ENCODE measurements at places on chromosomes 2 and 18.
A peak's percentile ranks its signal among the peaks of the same experiment; 100 is the strongest.

GRCh38 chr18:55370936-55371335, 217.1 kb downstream of the TCF4 start:
- DNase-seq: no peak

DNA sequence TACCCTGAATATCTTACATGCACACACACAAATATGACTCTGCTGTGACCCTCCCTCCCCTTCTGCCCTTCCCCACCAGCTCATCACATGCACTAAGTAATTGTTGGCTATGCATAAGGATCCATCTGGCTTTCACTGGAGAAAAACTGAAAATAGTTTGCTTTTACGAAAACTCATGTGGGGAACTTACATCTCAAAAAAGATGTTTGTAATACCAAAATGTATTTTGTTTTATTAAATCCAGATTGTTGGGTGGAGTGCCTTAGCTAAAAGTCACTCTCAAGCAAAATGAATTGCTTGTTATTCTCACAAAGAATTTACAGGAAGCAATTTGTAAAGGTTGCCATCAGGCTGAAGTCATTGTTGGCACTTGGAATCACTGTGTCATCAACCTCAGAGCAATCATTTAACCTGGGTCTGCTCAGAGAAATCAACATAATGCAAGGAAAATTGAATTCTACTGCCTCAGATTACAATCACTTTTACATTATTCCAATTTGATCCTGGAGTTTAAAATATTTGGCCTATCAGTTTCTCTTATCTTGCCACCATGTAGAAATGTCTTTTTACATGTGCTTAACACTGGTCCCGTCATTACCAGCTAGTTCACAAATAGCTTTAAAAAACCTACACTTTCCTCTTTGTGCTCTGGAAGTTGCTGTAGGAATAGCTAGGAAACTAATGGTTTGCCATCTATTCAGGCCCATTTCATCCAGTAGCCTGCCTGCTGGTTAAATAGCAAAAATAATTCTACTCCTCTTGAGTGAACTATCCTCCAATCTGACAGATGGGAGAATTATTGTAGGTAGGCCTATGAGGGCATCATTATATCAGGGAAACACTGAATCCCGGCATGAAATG, 90.3 kb upstream of the TMEM17 start:
- no peak for DNase-seq

GRCh38 chr2:70830366-70830765, 5.2 kb downstream of the CD207 start:
- no peak for DNase-seq

DNA sequence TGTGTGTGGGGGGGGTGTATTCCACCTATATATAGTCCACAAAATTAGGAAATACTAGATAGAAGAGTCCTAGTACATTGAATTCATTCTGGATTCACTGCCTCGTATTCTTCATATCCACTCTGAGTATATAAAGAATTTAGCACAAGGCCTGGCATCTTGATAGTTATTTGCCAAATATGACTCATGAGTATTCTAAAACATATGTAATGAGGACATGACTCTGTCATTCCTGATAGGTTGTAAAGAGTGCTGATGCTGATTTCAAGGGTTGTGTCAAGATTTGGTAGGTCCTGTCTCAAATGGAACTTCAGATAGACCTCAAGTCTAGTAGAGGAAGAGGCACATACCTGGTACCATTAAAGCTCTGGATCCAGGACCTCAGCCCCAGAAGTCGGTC, 173.4 kb upstream of the BOD1L2 start:
- DNase-seq: no peak

DNA sequence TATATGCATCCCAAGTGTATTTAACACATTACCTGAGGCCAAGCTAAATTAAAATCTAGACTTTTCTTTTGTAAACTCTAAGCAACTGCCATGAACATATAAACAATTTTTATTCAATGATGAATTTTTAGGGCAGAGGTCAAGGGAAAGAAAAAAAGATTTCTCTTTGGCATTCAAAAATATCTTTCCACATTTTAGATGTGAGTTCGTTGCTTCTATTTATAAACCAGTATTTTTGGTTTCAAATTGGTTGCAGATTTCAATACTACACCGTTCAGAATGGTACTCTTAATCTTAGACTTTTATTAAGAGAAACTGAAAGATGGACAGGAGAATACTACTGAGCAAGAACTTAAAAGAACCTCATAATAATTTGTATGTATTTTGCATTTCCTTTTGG, 293.6 kb upstream of the CCDC68 start:
- DNase-seq: no peak

DNA sequence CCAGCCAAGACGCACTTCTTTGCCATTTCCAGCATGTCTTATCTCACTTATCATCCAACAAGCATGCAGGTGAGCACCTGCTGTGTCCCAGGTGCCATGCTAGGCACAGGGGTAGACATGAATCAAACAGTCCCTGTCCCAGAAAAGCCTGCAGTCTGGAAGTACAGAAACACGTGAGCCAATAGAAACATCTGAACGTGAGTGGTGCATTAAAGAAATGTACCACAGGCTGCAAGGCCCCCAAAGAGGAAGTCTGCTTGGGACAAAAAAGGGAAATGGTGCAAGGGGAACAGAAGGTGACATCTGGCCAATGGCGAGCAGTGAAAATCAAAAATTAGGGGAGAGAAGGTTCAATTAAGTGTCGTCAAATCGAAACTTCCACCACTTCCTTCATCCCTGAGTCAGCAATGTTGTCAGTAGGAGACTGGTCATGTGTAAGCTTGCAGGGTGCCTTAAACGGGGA, 17.6 kb upstream of the TMEM247 start:
- no peak for DNase-seq

- no peak for DNase-seq
Observed at GRCh38 chr2:26489213-26489850, 11.4 kb upstream of the OTOF start.

DNA sequence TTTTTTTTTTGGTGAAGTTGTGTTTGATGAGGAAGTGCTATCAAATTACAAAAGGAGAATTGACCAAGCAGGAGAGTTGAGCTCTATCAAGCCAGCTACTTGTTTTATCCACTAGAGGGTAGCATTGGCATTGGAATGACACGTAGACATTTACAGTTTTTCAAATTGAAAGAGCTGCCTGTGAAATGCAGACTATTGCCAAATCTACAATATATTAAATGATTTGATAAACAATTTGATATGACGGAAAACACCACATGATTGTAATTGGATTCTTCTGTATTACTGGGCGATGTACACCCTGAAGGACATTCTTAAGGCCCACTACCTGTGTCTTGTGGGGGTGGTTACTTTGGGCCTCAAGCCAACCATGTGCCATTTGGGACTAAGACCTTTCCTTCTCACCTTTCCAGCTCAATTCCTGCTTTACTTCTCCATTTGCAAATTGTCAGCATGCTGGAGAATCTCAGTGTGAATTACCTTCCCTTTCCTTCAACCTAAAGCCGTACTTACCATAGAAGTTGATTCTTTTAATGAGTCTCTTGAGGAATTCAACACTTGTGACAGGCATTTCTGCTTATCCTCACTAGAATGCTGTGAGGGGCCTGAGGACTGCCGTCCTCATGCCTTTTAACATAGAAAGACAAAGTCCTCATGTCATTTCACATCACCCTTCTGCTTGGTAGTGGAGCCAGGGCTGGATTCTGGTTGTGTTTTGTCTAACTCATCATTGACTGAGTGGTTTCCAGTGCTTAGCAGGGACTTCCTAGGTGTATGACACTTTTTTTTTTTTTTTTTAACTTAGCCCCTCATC, 134.8 kb upstream of the THUMPD2 start:
- peak; percentile 50 for DNase-seq

- peak; percentile 44 for DNase-seq
Observed at GRCh38 chr2:218979846-218980734, 4.9 kb downstream of the FEV start.

DNA sequence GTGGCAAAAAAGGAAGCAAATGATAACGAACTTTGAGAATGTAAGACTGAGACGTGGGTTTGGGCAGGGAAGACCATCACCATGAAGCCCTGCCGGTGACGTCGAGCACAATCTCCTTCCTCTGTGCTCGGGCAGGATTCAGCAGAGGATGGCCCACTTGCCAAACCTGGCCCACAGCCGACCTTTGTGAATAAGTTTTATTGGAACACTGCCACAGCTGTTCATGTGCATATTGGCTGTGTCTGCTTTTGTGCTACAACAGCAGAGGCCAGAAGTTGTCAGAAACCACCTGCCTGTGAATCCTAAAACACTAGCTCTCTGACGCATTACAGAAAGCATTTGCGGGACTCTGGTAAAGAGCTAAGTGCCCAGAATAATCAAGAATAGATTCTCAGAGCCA, 223.9 kb downstream of the MYT1L start:
- DNase-seq: peak; percentile 6

All from DMS 273 treated with DMSO at 0.1 percent for 48 hours (cell line).